Stimulated activated CD8-positive, alpha-beta memory T cell treated with anti-CD3 and anti-CD28 coated beads, Interleukin-7, amount 100 ng/mL, for 1 hour (primary cell): ENCODE measurements at places on chromosomes 1 and 21.

GRCh38 chr1:179425186-179425585 is 59.4 kb downstream of the AXDND1 start:
- DNase-seq: no peak

GRCh38 chr1:8825985-8826481 is 8.6 kb upstream of the RERE start:
- DNase-seq: no peak

GRCh38 chr1:119422631-119423030 is 7.7 kb downstream of the HSD3B2 start:
- no peak for DNase-seq

- no peak for DNase-seq
These were observed 58.9 kb upstream of the CTTNBP2NL start for GRCh38 chr1:112337028-112337531.

DNA sequence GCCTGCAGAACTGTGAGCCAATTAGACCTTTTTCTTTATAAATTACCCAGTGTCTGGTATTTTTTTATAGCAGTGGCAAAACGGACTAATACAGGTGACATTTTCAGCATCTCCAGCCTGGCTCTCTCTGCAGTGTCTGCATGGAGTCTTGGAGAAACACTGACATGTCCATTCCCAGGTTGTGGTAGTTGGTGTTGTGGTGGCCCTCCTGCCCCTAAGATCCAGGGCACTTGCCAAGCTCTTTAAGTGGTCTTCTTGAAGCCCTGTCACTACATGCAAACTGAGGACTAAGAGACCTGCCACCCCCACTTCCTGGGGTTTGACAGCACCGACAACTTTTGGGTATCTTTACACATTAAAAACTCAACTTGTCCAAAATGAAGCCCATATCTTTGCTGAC is 419.4 kb downstream of the NPHP4 start:
- DNase-seq: no peak

DNA sequence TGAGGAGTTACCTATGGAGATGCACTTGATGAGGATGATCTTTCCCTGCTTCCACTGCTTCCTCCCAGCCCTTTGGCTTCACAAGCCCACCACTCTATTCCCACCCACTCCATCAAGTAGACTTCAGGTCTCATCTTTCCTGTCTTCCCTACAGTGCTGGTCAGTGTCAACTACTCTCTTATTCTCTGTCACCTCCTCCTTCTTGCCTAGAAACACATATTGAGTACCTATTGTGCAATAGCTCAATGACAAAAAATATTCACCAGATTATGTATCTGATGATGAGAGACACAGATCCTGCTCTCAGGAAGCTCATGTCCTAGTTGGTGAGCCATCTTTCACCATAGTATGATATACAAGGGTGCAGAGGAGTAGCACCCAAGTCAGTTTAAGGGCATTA is 82.2 kb upstream of the NFASC start:
- DNase-seq: no peak

GRCh38 chr1:219550201-219550600 is 62.7 kb downstream of the ZC3H11B start:
- no peak for DNase-seq

- DNase-seq: no peak
These were observed 8.9 kb upstream of the RBM34 start for GRCh38 chr1:235169986-235170385.

GRCh38 chr1:244837597-244838258 is 2.3 kb downstream of the COX20 start:
- no peak for DNase-seq

DNA sequence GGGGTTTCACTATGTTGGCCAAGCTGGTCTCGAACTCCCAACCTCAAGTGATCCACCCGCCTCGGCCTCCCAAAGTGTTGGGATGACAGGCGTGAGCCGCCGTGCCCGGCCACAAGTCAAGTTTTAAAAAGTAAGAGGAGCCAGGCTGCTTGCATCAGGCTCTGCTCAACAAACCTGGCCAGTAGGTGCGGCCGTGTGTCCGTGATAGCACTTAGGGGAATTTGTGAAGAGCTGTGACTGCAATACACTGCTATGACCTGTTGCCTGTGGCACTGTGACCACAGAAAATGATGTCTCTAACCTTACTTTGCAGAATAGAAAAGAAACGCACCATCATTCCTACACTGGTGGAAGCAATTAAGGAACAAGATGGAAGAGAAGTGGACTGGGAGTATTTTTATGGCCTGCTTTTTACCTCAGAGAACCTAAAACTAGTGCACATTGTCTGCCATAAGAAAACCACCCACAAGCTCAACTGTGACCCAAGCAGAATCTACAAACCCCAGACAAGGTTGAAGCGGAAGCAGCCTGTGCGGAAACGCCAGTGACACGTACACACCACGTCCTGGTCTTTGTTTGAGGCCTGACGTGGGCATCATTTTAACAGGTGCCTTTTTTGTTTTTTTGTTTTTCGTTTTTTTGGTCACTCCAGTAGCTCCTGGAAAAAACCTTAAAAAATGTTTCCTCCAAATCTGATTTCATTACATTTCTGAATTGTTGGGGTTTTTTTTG is 16.7 kb downstream of the C1orf174 start:
- DNase-seq: no peak

DNA sequence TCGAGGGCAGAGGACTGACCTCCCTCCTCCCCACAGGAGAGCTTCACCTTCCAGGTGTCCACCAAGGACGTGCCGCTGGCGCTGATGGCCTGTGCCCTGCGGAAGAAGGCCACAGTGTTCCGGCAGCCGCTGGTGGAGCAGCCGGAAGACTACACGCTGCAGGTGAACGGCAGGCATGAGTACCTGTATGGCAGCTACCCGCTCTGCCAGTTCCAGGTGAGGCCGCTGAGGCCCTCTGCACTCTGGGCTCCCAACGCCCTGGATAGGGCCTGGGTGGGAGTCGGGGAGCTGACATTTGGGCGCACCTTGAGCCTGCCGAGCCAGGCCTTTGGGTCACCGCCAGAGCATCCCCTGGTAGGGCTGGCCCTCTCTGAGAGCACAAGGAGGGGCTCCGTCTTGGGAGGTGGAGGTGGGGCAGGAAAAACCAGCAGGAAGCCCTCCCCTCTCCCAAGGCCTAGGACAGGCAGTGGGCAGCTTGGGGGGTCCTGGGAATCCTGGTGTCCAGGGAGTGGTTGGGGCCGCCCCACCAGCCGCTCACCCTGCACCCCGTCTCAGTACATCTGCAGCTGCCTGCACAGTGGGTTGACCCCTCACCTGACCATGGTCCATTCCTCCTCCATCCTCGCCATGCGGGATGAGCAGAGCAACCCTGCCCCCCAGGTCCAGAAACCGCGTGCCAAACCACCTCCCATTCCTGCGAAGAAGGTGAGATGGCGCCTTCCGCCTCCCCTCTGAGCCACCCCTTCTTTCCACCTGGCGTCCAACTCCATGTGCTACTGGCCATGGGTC is 65.1 kb downstream of the PIK3CD start:
- no peak for DNase-seq

- no peak for DNase-seq
These were observed 173.0 kb downstream of the PGBD5 start for GRCh38 chr1:230253150-230253549.

DNA sequence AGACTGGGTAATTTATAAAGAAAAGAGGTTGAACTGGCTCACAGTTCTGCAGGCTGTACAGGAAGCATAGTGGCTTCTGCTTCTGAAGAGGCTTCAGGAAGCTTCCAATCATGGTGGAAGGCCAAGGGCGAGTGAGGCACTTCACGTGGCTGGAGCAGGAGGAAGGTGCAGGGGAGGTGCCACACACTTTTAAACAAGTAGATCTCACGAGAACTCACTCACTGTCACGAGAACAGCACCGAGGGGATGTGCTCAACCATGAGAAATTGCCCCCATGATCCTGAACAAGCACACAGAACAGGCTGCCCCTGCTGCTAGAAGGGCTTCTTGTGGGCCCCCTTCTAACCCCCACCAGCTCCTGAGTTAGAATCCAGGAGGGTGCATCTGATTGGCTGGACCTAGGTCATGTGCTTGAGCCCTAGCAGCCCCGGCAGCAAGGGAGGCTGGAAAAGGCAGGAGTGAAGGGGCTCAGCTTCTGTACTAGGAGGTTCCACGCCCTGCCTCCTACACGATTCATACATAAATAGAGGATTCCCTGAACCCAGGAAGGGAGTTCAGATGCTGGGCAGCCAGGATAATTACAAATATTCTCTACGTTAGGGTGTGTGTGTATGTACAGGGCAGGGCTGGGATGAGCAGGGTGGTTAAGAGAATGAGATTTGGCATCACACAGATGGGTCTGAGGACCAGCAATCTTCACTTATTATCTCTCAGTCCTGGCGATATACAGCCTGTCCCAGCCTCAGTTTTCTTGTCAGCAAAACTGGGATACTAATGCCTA is 72.8 kb upstream of the ATP5PO start:
- no peak for DNase-seq

DNA sequence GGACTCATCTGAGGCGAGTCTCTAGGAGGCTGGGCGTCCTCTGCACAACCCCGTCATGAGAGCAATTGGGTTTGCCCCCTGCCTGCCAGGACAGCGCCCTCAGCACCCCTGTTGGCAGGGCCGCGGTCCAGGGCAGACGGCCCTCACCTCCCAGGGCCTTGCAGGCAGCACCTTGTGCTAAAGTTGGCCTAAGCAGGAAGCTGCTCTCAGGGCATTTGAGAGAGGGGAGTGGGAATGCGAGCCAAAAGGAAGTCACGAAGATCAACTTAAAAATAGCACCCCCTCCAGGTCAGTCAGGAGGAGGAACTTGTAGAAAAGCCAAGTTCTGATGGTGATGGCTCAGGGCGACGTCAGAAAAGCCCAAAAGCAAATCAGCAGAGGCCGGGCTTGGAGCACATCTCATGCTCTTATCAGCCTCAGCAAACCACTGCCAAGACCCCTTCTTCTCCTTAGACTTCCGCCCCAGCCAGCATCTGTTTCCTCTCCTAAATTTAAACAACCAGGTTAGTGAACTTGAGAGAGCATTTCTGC is 12.6 kb upstream of the ADORA3 start:
- no peak for DNase-seq

- DNase-seq: no peak
These were observed 17.5 kb upstream of the PDIK1L start for GRCh38 chr1:26094076-26094669.

GRCh38 chr1:6127587-6128163 is 52.4 kb downstream of the CHD5 start:
- DNase-seq: peak; percentile 41

DNA sequence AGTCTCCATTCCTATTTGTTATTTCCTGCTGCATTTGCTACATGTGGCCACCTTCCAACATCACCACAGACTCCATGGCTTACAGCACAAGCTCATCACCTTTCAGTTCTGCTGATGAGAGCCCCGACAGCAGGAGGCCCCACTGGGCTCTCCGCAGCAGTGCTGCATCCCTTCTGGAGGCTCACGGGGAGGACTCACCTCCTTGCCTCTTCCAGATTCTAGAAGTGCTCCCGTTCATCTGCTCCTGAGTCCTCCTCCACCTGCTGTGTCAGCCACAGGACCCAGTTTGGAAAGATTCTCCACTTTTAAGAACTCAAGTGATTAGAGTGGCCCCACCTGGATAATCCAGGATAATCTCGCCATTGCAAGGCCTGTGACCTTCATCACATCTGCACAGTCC is 167.6 kb downstream of the PCBP3 start:
- DNase-seq: no peak

DNA sequence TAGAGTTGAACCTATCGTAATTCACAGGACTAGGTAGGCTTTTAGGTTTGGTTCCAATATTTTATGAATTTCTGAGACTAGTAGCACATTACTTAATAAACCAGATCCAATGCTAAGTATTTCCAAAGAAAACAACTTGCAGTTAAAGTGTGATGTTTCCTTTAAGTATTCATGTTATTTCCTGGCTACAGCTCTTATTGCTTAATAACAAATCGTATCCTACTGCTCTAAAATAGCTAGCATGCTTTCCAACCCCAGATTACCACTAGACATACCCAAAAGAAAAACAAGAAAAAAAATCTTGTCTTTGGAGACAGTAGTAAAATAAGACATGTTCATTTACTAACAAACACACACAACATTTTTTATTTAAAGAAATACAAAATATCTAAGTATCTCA is 898 bp downstream of the KRTAP27-1 start:
- no peak for DNase-seq

GRCh38 chr1:12132078-12132477 is 34.7 kb upstream of the TNFRSF1B start:
- no peak for DNase-seq

DNA sequence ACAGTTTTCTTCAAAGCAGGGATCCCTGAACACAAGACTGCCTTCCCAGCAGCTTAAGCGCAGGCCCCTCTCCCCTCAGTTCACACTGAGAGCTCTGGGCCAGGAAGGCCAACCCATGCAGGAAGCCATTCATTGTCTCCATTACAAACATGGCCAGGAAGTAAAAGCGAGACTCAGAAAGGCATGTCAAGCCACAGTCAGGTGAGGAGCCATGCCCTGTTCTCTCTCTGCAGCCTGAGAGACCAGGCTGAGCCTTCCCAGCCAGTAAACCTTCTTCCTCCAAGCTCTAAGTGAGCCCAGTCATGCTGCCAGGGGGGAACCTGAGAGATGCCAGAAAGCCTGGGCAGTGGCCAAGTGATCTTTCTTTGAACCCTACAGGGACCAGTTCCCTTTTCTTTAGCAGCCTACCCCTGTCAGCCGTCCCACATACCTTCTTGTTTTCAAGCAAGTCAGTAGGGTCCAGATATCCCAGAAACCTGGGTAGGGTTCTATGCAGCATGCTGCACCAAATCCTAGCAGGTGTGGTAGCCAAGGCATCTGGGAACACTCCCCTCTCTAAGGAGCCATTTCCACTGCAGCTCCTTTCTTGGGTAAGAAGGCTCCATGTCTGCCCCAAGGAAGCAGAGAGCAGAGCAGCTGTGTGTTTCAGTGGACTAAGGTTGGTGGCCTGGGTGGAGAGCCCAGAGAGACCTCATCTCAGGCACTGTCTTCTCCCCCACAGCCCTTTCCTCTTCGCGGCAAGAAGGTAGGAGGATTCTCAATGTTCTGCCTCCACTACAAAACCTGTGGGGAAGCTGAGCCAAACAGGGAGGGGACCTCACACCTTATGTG is 977 bp downstream of the TRAF3IP3 start:
- DNase-seq: no peak

DNA sequence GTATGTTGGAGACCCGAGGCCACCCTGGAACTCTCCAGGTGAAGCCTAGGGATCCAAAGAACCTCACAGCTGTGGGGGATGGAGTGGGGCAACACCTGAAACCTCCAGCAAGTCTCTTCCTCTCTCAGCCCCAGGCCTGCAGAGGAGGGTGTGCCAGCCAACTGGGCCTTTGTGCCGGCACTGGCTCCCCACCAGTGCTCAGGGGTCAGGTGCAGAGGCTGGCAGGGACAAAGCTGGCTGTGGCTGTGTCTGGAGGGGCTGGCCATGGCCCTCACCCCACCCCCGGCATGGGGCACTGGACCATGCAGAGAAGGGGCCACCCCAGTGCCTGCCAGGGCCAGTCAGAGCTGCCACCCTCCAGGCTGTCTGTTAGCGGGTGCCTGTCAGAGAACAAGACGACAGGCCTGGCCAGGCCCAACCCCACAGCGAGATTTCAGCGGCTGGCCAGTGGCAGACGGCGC is 3.9 kb downstream of the COL18A1 start:
- DNase-seq: no peak
